ENCODE measurements at places on chromosomes 16 and 17.

- DNase-seq = no peak
These were observed 306.3 kb downstream of the SEC14L1 start for GRCh38 chr17:77446940-77447634.

- DNase-seq = no peak
These were observed 3.7 kb upstream of the PGS1 start for GRCh38 chr17:78374631-78375274.

DNA sequence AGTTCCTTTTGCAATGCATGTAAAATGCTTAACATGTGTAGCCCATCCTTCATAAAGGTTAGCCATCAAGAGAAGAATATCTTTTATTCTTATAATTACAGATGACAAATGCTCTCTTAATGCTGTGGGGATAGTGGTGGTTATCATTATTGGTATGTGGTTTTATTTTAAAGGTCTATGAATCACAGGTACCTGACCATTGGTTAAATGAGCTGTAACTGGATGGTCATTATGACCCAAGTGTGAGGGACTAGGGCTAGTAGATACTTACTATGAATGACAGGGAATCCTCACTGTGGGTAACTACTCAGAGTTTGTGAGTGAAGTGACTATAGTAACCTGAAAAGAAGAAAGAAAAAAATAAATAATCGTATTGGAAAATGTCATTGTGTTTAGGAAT lies 78.8 kb downstream of the CDRT15 start:
- DNase-seq = no peak

GRCh38 chr16:58859958-58860669 lies 126.0 kb upstream of the GOT2 start:
- DNase-seq = peak; percentile 93

GRCh38 chr16:84332975-84333684 lies 35.2 kb upstream of the ATP2C2 start:
- peak; percentile 2 for DNase-seq

GRCh38 chr17:64329588-64329987 lies 61.1 kb downstream of the PECAM1 start:
- no peak for DNase-seq

- no peak for DNase-seq
These were observed 14.0 kb downstream of the CARD14 start for GRCh38 chr17:80183581-80184422.

DNA sequence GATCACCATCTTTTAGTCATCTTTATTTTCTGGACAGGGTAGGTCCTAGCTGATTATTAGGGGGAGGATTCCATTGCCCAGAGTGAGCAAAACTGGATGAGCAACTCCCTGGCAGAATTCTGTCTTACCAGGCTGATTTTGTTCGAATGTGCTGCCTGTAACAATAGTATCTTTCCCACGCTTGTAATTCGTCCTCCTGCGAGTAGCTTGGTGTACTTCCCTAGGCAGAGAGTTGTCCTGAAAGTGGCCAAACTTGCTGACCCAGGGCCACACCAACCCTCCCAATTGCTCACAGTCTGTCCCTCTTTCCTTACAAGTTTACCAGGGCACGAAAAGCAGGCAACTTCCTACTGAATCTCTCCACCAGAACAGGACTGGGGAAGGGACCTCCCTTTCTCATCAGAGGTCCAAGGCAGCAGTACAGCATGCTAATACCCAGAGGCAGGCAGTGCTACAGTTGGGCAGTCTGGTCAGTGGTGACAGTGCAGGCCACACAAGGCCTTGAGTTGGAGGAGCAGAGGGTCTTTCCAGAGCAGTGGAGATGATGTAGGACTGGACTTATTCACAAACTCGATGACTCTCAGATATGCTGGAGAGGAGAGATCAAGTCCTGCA lies 67.8 kb upstream of the NLK start:
- no peak for DNase-seq

DNA sequence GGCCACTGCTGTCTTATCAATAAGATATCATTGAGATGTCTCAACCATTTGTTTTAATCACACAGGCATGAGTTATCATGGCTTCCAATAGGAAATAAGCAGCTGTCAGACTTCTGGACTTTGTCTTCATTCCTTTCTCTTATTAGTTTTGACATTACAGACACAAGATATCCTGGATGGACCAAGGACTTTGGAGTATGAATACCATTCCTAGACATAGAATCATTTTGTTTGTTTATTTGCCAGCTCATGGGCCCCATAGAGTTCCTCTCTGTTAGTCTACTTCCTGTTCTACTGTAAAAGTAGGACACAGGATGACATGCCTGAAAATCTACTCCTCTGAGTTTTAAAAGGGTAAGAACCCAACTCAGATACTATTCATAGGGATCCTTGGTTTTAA lies 77.7 kb upstream of the KCNJ16 start:
- no peak for DNase-seq

- no peak for DNase-seq
These were observed 1.4 kb downstream of the YPEL2 start for GRCh38 chr17:59332749-59333377.

DNA sequence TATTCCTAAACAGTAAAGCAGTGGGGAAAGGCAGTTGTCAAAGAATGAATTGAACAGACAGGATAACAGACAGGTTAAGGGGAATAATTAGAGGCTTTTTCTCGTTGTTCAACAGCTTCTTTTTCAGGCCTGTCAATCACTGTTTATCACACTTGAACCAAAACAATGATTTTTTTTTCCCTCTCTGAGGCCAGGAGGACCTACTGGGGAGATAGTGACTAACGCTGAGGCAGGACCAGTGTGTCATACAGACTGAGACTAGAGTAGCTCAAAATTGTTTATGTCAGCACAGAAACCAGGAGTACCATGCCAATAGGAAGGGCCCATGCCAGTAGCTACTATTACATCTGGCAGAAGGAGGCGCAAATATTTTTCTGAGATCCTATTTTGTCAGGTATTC lies 41.3 kb upstream of the NLK start:
- peak; percentile 36 for DNase-seq

GRCh38 chr16:6113749-6114148 lies 1016.2 kb upstream of the EEF2KMT start:
- DNase-seq = no peak

DNA sequence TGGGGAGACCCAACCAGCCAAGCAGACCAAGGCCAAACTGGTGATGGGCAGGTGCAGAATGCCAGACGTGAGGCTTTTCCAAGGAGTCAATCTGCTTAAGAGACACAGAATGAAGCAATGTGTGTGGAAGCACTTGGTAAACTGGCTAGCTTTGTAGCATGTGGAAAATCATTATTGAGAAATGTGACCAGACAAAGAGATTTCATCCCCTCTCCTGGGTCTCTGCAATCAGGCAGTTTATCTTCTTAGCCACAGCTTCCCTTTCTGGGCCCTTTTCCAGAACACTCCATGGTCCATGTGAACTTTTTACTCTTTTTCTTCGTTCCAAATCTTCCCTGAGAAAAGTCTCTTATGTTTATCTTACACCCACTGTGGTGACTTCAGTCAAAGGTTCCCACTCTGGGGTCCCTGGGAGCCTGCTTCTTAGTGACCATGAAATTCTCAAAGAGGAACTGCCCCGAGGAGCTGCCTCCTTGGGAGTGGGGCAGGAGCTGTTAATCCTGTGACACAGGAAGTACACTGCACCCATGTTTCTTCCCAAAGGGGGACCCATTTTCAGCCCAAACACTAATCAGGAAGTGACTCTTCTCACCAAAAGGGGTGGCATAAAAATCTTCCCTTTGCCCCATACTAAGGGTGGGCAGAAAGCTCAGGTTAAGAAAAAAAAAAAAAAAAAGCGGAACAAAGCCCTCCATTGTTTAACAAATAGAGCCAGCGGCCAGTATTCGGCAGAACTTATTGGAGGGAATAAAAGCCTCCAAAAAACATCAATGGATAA lies 346.2 kb upstream of the ASIC2 start:
- DNase-seq = peak; percentile 25

DNA sequence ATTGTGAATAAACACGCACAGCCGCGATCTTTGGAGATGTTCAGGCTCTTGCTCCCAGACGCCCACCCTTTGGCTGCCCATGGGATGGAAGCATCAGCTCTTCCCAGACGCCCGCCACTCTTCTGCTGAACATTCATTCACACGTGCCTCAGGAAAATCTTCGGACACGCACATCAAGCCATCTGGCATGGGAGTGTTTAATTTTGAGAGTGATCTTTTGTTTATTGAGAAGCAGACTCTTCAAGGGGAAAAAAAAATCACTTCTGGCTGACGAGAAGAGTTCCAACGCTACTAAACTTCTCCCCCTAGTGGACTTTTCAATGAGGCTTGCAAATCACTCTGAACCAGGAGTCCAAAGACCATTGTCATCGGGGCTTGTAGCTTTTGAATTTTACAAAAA lies 62.0 kb upstream of the NUDT7 start:
- no peak for DNase-seq

DNA sequence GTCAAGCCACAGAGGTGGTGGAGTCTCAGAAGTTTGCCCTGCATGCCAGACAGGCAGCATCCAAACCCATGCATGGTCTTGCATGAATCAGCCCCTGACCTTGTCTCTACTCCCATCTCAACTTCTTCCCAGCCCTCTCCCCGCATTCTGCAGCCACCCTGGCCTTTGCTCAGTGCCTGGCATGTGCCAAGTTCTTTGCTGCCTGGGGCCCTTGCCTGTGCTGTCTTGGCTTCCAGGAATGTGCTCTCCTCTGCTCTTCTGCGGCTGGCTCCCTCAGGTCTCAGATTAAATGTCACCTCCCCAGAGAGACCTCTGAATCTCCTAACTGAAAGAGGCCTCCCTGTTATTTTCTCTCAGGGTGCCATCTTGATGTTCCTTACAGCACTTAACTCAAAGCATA lies 17.6 kb downstream of the DRC3 start:
- DNase-seq = no peak

DNA sequence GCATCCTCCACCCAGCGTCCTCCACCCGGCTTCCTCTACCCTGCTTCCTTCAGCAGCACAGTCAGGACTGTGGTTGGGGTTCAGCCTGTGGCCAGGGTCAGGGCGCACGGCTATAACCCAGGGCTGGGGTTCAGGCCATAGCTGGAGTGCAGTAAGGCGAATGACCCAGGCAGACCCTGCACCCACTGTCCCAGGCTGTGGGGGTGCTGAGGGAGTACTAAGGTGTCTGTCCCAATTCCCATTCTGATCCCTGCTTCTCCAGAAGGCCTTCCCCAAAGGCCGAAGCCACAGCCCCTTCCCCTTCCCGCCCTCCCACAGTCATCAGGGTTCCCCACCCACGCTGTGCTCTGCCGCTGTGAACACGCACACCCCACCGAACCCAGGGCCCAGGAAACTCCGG lies 12.4 kb downstream of the EMC6 start:
- no peak for DNase-seq

GRCh38 chr16:63596716-63597115 lies 1525.1 kb downstream of the CDH11 start:
- DNase-seq = no peak

DNA sequence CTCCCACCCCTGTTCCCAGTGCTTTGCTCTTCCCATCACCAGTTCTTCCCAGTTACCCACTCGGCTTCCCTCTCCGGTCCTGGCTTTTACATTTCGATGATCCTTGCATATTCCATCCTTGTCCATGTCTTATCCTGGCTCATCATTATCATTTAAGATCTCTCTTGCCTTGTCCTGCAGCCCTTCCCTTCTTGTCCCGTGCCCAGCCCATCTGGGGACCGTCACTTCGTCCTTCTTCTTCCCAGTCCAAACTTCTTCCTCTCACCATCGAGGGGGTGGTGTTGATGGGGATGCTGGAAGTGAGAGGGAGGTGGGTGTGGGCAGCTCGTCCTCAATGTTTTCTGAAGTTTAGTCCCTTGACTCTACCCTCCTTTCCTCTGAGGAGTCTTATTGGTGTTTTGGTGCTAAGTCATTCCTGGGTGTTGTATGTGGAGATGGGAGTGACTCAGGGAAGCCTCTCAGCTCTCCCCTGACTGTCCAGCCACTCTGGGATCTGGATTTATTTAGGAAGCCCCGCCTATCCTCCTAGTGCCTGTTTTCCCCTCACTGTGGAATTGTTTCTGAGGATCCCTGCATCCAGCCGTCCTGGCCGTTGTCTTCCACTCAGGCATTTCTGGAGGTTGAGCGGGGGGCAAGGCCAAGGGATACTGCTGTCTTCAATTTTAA lies 975 bp downstream of the SNX29 start:
- no peak for DNase-seq

DNA sequence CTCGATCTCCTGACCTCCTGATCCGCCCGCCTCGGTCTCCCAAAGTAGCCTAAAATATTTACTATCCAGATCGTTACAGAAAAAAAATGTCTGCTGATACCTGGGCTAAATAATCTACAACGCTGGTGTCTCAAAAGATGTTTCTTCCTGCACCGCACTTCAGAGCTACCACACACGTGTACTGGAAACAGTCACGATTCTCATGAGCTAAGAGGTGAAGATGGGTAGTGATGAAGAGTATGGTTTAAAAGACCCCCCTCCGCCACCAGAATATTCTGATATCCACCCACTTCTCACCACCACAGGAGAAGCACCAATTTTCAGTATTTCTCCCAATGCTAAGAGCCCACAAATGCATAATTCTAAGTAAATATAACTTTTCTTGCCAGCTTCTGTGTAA lies 50.2 kb downstream of the SMG6 start:
- DNase-seq = no peak

- DNase-seq = no peak
These were observed 71.5 kb upstream of the PLCG2 start for GRCh38 chr16:81707411-81708265.

DNA sequence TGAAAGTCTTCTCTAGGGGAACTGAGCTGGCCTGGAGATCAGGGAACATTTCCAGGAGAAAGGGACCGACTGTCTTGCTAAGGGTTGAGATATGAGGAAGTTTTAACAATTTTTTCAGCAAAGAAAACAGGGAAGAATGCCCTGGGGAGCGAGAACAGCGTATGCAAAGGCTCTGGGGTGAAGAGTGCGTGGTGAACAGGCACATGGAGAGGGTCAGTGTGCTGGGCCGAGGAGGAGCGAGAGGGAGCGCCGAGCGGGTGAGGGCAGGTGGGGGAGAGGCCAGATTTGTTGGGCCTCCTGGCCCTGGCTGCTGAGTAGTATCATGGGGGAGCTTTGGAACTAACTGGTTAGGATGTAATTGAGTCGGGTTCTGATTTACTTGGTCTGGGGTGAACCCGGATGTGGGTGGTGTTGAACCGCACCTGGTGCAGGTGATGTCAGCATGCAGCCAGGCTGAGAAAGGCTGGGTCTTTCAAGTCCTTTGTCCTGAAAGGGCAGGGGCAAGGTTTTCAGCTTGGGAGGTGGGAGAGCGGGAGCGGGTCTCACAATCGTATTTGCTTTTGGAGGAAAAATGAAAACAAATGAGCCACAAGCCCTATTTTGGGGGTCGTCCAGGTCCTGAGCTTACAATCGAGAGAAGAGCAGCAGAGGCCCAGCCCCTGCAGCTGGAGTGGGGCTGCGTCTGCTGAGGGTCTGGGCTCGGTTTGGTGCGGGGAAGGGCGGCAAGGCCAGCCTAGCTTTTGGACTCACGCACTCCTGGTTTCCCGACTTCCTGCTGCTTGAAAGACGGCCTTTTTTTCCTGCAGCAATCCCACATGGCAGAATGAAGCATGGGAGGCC lies 11.1 kb upstream of the WFDC1 start:
- no peak for DNase-seq

DNA sequence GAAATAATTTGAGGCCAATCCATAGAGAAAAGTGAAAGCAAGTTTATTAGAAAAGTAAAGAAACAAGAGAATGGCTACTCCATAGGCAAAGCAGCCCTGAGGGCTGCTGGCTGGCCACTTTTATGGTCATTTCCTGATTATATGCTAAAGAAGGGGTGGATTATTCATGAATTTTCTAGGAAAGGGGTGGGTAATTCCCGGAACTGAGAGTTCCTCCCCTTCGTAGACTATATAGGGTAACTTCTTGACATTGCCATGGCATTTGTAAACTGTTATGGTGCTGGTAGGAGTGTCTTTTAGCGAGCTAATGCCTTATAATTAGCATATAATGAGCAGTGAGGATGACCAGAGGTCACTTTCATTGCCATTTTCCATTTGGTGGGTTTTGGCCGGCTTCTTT lies 4.4 kb downstream of the DHRS7B start:
- DNase-seq = peak; percentile 38

GRCh38 chr17:27296428-27296979 lies 2.6 kb downstream of the WSB1 start:
- DNase-seq = peak; percentile 52

Measured in OCI-M1 (cell line).